A549 treated with AZD2906 at 1 μM for 4 hours (cell line): ENCODE measurements at places on chromosomes 11 and 22. TPM values are rescaled to one million over a fixed set of nuclear protein-coding genes. Genes with fewer than 3 reads are reported as not detected.

C1QTNF5 gene
- total RNA-seq = not detected in 5 replicates

RIMBP3B gene
- 0.28 to 0.49 TPM (median 0.31 TPM) in 5 replicates for total RNA-seq

C22orf42 gene
- not detected in 5 replicates for total RNA-seq

SLC43A3 gene
- 0.27 to 1.0 TPM (median 0.33 TPM) in 5 replicates for total RNA-seq

MISFA gene
- total RNA-seq = 1.4 to 2.6 TPM (median 1.6 TPM) in 5 replicates

OR51A2 gene
- not detected in 5 replicates for total RNA-seq
